ENCODE measurements at places on chromosomes 4 and X.

DNA sequence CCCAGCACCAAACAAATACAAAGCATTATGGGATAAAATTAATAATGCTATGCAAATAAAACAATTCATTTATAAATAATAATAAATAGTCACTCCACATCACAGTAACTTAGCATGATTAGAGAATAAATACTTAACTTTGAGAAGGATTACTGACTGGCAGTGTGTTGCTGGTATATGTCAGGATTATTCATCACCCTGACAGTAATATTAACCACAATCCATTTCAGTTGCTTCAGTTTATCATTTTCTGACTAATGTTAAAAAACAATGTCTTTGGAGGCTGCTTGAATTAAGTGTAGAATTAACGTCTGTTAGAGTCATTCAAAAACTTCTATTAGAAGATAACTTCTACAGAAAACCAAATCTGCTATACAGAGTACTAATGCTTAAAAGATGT lies 124.1 kb upstream of the MAB21L2 start:
- DNase-seq: no peak

DNA sequence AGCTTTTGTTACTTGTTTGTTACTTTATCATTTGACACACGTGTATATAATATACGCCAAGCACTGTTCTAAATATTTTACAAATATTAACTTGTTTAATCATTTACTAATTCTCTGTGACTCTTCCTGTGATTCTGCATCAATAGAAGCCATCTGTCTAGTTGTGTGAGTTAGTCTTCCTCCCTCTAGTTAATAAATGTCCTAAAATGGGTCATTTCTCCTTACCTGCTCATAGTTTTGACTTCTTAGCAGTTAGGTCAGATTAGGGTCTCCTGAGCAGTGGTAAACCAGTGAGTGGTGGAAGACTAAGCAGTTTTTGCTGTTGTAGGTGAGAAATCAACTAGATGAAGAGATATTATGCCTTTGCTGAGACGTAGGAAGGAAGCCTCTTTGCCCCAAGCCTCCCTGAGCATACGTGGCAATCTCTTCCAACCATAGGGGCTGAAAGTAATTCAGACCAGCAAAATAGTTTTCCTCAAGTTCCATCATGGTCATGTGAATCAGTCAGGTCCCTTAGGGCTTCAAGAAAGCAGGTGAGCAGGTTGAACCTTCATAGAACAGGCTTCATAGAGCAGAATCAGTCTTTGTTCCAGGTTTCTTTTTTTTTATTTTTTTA lies 38.7 kb upstream of the THOC2 start:
- DNase-seq: no peak

DNA sequence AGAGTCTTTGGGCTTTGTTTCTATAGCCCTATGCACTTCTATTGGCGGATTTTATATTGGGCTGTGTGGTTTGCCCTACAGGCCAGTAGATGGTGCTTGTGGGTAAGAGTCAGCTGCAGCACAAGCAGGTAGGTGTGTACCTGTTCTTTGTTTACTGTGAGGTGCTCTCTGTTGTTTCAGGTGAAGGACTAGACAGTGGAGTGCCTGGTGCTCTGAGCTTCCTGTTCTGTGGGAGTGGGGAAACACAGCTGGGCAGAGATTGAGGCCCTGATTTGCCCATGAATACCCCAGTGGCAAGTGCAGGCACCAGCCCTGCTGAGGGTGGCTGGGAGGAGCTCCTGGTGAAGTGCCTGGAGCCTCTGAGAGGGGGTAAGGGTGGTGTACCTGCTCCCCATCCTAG lies 26.3 kb upstream of the UCP1 start:
- no peak for DNase-seq

GRCh38 chr4:128241425-128241913 lies 46.1 kb downstream of the PGRMC2 start:
- no peak for DNase-seq

GRCh38 chr4:2081540-2081939 lies 22.4 kb downstream of the NAT8L start:
- DNase-seq: no peak

- DNase-seq: no peak
Measured at GRCh38 chrX:29627833-29628232, 587.5 kb upstream of the MAGEB2 start.

DNA sequence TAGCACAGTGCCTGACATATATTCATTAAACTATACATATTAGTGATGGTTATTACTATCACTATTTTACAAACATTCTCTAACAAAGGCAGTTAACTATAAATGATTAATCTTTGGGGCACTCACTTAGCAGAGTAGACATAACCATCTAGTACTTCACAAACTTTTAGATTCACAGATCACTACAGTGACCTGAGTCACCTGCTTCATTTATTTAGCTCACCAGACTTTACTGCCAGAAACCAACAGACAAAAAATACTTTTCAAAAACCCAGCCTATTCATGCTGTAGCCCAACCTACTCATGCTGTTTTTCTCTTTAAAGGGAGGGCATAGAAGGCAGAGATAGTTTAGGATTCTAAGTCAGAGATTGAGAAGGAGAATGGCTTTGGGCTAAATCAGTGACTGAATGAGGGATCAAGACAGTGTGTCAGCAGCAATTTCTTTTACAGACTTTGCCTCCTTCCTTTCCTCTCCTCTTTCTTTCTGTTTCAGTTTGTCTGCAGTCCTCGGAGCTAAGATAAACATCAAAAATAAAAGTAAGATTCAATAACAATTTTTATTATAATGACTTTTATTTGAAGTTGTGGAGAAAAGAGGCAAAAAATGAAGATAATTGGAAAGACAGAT lies 34.7 kb upstream of the PDE5A start:
- DNase-seq: no peak

DNA sequence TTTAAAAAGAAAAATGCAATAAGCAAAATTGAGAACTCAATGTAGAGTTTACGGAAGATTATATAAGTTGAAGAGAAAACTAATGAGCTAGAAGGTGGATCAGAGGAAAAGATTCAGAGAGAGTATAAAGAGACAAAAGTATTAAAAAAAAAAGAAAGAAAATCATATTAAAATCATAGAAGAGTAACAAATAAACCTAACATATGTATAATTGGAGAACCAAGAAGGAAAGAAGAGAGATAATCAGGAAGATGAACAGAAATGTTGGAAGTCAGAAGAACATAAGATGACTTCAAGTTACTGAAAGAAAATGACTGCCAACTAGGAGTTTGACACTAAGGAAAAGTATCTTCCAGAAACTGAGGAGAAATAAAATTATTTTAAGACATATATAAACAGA lies 34.3 kb upstream of the ANTXR2 start:
- no peak for DNase-seq

- no peak for DNase-seq
Measured at GRCh38 chrX:25004485-25005032, 11.2 kb downstream of the ARX start.

- DNase-seq: no peak
Measured at GRCh38 chr4:38820329-38821061, 15.9 kb upstream of the TLR1 start.

GRCh38 chr4:17688011-17688441 lies 73.6 kb downstream of the MED28 start:
- DNase-seq: no peak

DNA sequence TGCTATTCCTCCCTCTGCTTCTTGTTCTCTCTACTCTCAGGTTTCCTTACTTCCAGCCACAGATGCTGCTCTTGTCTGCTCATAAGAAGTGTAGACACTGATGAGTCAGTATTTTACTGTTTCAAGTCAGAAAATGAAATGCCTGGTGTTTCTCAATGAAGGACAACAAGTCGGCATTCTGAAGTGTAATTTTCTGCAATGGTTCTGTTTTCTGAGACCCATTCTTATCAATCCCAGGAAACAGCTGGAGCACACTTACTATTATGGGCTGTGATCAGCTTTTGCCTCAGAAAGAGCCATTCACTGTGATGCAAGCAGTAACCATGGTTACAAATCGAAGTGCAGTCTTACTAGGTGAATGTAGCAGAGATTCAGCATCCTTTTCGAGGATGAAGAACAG lies 42.0 kb downstream of the SLC4A4 start:
- no peak for DNase-seq

DNA sequence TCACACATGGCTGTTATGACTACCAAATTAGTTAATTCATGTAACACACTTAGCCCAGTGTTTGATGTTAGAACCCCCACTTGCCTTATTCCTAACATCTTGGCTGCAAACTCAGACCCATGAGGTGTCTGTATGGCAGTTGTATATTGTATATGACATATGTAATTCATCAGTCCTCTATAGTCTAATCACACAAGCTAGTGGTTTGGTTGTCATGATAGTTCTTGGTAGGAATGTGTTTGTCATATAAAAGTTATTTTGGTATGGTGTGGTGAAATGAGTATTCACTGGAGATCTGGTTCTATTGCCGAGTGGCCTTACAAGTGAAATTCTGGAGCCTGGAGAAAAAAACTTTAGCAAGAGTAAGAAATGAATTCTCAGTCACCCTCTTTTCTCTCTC lies 149.2 kb downstream of the AWAT2 start:
- no peak for DNase-seq

DNA sequence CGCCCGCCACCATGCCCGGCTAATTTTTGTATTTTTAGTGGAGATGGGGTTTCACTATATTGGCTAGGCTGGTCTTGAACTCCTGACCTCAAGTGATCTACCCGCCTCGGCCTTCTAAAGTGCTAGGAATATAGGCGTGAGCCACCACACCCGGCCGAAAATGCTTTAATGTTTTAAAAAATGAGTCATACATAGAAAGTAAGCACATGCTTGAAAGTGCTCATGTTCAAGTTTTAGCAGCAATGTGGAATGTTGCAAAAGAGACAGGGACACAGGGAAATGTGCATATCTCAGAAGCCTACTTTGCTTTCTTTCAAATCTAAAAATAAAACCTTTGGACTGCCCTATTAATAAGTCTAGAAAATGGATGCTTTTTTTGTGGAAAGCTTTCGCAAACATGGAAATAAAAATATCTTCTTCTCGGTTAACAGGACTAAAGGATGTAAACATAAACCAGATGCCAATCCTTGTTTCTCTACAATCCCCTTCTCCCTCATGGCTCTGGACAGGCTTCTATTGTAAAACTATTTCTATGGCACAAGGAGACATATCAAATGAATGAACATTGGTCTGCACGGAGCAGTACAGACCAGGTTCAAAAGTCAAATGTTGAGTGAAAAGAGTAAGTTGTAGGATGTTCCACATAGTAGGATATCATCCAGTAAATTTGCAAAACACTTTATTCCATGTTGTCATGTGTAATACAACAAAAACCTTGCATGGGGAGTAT lies 15.0 kb downstream of the MECP2 start:
- DNase-seq: no peak

DNA sequence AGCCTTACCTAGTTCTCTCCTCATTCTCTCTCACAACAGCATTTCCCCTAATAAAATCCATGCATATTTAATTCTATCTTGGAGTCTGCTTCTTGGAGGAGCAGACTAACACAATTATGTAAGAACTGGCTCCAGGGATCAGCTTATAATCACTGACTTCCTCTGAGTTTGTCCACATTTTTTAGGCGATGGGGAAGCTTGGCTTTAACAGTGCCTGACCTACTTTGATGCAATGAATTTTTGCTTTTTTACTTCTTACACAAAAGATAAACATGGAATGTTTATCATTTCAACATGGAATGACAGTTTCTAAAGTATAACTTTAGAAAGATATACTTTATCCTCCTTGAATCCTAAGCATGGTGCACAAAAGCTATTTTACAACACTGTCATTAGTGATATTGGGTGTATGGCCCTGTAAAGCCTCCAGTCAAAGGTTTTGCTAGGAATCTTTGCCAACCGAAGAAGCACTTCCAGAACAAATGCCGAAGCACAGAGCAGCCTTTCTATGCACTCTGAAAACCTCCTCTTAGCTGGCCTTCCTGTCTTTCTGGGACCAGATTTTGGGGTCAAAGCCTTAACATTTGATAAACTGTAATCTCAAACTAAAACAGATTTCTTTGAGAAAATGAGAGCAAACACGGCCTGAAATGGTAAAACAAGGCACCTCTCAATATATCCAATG lies 736 bp downstream of the BDH2 start:
- no peak for DNase-seq

GRCh38 chr4:162131256-162131655 lies 32.5 kb downstream of the FSTL5 start:
- no peak for DNase-seq

- DNase-seq: no peak
Measured at GRCh38 chrX:72540318-72540717, 32.3 kb downstream of the HDAC8 start.

DNA sequence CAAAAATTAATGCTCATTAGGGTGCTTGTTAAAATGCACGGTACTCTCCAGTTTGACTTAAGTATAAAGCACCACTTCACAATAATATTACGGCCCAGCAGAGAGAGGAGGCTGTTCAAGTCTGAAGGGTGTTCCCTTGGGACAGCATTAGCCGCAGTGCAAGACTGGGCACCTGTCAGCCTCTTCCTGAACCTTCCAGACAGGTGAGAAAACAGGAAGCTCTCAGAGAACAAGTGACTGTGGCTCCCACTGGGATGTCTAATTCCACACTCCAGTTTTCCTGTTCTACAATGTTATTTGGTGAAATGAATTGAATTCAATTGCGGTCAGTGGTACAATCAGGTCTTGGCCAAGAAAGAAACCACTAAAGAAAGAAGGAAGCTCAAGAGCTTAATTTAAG lies 414.4 kb downstream of the SMARCA1 start:
- DNase-seq: no peak

DNA sequence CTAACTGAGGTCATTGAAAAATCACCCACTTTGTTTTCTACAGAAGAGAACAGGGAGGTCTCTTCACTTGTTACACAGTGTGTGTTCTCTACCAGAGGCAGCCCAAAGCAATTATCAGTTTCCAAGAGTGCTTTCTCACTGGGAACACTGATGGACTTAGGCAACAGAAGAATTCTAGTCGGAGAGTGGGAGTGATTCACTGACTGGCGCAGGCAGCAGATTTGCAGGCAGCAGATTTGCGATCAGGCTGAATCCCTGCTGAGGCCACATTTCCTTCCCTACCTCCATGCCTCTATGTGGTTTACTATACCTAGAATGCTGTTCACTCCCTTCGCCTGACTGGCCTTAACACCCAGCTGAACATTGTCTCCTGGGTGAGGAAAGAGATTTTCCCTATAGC lies 6.6 kb downstream of the OCIAD2 start:
- DNase-seq: no peak

DNA sequence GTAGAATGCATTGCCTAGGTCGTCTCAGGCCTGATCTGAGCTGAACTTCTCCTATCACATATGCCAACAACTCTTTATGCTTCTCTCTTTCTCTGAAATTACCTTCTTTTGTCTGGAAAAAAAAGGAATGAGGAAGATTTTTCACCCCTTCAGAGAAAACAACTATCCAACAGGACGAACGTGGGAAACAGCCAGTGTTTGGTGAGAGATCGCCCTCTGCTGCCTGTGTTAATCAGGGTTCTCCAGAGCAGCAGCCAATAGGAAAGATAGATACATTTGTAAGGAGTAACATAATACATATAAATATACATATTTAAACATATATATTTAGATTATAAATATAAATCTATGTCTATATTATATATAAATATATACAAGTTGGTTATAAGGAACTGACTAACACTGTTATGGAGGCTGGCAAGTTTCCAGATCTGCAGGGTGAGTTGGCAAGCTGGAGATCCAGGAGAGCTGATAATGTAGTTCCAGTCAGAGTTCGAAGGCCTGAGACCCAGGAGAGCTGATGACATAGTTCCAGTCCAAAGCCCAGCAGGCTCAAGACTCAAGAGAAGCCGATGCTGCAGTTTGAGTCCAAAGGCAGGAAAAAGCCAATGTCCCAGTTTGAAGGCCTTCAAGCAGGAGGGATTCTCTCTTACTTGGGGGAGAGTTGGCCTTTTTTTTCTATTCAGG lies 13.3 kb downstream of the CETN2 start:
- no peak for DNase-seq

GRCh38 chr4:16752150-16752549 lies 146.3 kb downstream of the LDB2 start:
- no peak for DNase-seq
